ENCODE measurements at places on chromosomes 7 and 10.

DNA sequence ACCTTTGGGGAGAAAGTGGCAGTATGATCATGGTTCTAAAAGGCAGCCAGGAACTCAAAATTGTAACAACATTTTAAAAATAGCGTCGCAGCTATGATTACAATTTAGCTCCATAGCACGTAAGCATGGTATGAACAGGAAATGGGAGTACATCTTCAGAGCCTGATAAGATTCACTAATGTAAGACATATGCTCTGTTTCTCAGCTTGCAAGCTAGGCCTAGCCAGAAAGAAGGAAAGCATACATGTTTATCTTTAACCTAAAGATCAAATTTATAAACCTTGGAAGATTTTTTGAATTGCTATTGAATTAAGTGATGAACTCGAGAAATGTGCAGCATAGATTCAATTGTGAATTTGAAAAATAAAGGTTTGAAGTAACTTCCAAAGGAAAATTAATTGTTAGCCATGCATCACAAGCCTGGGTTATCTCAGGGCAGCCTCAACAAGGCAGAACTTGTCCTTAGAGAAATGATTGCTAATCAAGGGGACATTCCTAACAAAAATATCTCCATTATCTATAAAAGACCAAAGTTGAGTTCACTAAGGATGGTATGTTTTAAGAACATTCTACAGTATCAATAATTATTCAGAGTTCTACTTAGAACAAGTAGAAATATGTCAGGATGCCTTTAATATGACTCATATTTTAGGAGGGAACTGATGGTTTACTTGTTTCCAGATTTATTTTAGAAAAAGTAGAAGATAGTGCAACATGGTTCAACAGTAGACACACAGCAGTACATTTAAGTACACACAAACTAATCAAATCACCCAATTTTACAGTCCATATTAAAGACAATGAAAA lies 38.8 kb upstream of the SEPTIN7 start:
- no peak for DNase-seq

GRCh38 chr10:133326223-133326551 lies 10.5 kb downstream of the CALY start:
- DNase-seq: no peak

DNA sequence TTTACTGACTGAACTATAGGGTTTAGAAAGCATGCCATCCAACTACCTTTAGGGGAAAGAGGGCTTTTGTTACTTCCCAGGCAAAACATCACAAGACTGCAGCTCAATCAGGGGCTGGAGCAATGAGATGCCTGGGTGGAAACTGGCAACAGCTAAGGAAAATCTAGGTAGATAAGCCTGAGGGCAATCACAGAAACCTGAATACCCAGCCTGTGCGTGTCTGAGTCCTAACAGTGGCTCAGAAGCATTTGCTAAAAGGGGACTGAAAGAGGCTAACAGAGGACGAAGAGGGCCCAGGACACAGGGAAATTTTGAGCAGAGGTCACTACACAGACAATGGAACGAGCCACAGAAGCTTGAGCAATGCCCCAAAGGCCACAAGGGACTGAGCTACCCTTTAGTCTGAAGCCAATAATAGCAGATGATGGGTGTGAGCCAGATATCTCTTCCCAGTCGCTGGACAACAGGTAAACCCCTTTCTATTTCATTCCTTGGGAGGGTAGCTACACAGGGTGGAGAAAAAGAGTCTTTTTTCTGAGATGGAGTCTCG lies 79.1 kb downstream of the ITGA8 start:
- no peak for DNase-seq

GRCh38 chr10:132654708-132655661 lies 117.4 kb downstream of the INPP5A start:
- DNase-seq: peak; percentile 31

GRCh38 chr10:71127773-71128172 lies 84.6 kb upstream of the UNC5B start:
- no peak for DNase-seq

DNA sequence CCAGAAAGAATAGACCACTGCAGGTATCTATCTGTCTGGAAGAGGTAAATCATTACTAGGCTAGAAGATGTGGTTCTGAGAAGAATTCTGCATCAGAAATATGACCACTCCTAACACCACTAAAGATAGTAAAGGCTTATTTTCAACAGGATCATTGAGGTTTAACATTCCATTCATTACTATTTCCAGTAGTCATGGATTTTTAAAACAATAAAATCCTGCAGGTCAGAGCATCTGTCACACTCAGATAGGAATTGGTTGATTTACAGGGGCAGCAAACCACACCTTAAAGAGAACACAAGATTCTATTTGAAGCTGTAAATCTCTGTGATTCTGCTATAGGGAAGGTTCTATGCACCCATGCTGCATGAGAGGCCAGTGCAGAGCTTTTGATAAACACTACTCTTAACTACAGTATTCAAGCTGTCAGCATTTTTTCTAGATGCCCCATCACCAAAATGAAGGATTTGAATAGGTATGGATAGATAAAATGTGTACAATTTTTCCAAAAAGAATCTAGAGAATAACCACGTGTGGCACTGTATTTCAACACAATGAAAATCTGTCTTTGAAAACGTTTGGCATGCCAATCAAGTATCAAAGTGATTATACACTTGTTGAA lies 14.6 kb downstream of the LRRC17 start:
- no peak for DNase-seq

DNA sequence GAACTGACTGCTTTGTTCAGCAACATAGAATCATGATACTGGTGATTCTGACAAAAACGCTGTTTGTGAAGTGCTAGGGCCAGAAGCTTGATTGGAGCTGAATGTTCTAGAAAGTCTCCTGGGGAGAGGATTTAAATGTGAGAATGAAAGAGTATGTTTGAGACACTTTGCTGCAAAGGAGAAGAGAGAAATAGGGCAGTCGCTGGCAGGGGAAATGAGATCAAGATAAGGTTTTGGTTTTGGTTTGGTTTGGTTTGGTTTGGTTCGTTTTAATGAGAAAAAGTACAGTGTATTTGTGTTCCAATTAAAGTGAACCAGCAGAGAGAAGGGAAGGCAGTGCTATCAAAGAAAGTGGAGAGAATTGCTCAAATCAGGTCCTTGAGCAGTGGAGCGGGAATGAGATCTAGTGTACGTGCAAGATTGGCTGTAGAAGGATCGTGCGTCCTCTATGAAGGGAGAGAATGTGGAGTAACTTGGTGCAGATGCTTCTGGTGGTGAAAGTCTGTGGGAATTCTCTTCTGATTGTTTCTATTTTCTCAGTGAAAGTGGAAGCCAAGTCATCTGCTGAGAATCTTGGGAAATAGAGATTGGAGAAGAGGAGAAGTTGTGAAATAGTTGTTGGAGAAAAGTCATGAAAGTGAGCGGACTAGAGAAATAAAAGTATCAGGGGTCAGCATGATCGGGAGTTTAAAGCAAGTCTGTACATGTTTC lies 270.5 kb downstream of the CCDC3 start:
- DNase-seq: no peak

DNA sequence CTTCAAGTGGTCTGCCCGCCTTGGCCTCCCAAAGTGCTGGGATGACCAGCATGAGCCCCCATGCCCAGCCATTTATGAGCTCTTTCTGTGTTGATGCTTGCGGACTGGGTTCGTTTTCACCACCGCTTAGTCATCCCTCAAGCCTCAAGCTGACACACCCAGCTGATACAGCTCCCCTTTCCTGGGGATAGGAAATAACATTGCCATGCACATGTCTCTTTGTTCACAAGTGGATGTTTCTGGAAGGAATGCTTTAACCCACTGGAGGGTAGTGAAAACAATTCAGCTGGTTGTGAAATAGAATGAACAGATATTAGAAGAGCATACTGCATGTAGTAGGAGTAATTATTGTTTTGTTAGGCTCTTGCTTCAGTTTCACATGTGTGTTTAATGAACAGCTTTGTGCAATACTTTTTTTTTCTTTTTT lies 8.5 kb upstream of the METTL27 start:
- no peak for DNase-seq

DNA sequence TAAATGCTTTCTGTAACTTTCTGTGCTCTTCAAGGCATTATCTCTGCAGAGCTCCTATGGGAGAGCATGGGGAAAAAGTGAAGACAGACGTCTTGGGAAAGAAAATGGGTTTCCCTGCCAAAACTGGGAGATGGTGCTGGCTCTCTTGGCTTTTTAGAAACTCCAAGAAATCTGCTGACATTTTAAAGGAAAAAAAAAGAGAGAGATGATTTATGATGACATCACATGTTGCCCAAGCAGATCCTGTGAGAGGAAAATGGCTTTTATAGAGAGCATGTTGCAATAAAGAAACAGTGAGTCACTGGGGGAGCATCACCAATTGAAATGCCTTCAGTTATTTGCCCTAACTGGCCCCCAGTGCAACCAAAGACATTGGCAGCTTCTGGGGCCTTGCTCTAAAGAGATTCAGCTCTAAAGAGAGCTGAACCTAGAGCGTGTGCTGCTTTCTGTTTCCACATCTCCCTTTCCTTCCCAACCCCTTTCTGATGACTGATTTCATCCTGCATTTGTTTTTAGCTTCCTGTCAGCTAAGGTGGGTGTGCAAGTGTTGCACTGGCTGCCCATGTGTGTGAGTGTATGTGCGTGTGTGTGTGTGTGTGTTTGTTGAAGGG lies 37.7 kb downstream of the LRMDA start:
- no peak for DNase-seq

DNA sequence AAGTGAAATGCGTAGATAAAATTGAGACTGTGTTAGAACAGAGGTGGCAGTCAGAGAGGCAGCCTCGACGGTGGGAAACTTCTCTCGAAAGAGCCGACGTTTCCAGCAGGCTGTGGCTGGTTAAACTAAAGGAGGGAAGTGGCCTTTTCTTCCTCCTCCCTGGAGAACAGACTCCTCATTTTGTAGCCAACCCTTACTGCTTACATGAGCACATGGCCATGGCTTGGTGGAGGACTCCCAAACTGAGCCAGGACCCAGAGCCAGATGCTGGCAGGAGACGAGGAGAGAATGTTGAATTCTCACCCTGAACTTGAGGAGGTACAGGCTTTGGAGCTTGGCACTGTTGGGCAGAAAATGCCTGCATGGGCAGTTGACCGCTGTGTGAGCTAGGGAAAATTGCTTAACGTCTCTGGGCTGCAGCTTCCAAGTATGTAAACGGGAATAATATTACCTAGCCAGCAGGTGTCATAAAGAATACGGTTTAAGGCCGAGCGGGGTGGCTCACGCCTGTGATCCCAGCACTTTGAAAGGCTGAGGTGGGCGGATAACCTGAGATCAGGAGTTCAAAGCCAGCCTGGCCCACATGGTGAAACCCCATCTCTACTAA lies 24.5 kb downstream of the MMD2 start:
- no peak for DNase-seq

GRCh38 chr7:70113536-70113935 lies 515.3 kb downstream of the AUTS2 start:
- DNase-seq: no peak

- no peak for DNase-seq
These were observed 153.6 kb downstream of the IMMP2L start for GRCh38 chr7:111408724-111409123.

DNA sequence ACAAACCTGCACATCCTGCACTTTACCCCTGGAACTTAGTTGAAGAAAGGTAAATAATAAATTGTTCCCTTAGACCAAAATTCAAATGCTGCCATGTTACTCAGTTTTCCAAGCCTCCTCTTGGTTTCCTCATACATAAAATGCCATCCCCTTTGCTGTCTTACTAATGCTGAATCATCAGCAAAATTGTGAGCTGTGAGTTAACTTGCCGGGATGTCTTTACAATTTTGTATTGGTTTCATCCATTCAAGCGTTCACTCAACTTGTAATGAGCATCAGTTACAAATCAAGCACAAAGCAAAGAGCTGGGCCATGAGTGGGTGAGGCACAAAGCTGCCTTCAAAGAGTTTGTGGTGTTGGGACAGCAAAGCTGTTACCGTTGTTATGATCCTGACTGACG lies 395.8 kb upstream of the ZMIZ1 start:
- no peak for DNase-seq

- DNase-seq: no peak
These were observed 10.1 kb downstream of the ACTR1A start for GRCh38 chr10:102492344-102492939.

DNA sequence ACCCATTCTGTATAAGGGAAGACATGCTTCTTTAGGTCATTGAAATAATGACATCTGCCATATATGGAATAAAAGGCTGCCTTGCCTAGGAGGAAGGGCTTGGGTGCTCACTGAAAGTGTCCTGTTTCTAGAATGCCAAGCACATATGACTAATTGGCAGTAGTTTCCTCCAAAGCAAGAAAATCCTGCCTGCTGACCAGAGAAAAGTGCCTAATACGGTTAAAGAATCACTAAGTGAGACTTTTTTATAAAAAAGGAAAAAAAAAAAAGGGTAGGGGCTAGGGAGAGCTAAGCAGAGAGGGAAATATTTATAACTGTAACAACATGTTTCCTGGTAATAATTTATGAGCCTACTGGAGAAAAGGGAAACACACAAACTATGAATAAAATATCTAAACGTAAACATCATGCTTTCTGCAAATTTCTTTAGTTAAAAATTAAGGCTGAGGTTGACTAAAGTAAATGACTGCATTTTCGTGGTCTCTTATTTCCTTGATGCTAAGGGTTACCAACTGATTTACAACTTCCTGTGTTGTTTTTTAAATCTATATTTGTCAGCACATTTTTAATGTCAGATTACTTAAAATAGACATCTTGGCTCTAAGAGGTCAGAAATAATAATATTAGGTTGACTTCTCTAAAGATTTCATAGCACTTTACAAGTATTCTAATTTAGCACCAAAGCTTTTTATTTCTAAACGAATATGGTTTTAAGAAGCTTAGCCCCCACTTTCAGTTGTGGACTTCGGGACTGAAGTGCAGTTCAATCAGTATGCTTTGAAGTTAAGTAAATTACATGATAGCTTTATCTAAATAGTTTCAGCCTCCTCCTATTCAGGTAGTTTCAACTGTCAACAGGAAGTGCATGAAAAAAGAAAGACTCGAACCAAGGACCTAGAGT lies 89.6 kb downstream of the CABCOCO1 start:
- DNase-seq: no peak

DNA sequence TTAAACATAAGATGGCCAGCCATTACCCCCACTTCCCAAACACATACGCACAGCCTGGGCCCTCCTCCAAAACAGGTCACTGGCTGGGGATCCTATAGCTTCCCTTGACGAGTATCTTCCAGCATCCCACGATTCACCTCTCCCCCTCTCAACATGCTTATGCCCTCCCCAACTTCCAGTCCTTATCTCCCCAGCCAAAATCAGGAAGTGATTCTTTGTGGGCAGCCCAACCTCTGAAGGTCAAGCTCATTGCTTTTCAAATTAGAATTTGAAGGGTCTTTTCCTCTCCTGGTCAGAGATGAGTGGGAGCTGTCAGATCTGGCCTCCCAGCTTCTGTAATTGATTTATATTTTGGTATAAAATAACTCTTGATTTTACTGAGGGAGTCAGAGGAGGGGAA lies 133.6 kb downstream of the ATXN7L1 start:
- DNase-seq: no peak

All from stimulated activated CD8-positive, alpha-beta memory T cell treated with anti-CD3 and anti-CD28 coated beads, Interleukin-2, amount 100 ng/mL, for 1 hour (primary cell).